ENCODE measurements at places on chromosomes 7 and 10. TPM values are rescaled to one million over a fixed set of nuclear protein-coding genes. Genes with fewer than 3 reads are reported as not detected.

OPN1SW gene
- total RNA-seq: not detected

GALNT17 gene
- total RNA-seq: not detected

PCLO gene
- 4.1 TPM for total RNA-seq

ZNF316 gene
- 11.5 TPM for total RNA-seq

NACAD gene
- total RNA-seq: 3.4 TPM

CLDN3 gene
- not detected for total RNA-seq

TSPAN14 gene
- 50.4 TPM for total RNA-seq

DLD gene
- total RNA-seq: 43.9 TPM

CHST3 gene
- total RNA-seq: 17.1 TPM

DYNC1I1 gene
- total RNA-seq: 1.0 TPM

OR6B1 gene
- not detected for total RNA-seq

RABGEF1 gene
- 32.0 TPM for total RNA-seq

SLF2 gene
- total RNA-seq: 6.9 TPM

ARPC1B gene
- total RNA-seq: 450 TPM

PILRA gene
- total RNA-seq: not detected

EGR2 gene
- not detected for total RNA-seq

KCNIP2 gene
- not detected for total RNA-seq

ING3 gene
- total RNA-seq: 3.6 TPM

PRKRIP1 gene
- 11.6 TPM for total RNA-seq

CRTAC1 gene
- total RNA-seq: not detected

ZCCHC24 gene
- 1.0 TPM for total RNA-seq

LBX1 gene
- total RNA-seq: not detected

DKK1 gene
- 70.8 TPM for total RNA-seq
